Breast epithelium (tissue), 4 donors: ENCODE measurements at places on chromosomes 6 and 20.

DNA sequence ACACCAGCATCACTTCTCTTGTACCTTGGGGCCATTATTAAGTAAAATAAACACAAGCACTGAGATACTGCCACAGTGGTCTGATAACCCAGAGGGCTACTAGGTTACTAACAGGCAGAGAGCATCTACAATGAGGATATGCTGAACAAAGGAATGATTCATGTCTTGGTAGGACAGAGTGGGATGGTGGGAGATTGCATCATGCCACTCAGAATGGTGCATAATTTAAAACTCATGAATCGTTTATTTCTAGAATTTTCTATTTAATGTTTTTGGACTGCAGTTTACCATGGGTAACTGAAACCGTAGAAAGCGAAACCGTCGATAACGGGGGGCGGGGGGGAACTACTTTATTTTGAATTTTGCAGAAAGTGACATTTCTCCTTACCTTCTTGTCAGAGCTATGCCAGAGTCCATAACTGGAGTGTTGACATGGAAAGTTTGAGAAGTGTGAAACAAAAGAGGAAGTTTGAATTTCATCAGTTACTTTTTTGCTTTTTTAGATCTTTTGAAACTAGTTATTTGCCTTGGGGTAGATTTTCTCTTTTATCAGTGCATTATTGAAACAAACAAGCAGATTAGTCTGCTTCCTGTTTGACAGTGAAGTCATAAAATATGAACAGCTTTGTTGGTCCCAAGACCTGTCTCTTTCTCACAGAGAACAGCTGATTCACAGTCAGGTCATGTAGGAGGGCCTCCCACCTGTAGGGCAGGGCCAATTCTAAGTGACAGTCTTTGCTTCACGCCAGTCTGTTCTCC, 124.9 kb downstream of the KLHL32 start:
- DNase-seq = no peak

DNA sequence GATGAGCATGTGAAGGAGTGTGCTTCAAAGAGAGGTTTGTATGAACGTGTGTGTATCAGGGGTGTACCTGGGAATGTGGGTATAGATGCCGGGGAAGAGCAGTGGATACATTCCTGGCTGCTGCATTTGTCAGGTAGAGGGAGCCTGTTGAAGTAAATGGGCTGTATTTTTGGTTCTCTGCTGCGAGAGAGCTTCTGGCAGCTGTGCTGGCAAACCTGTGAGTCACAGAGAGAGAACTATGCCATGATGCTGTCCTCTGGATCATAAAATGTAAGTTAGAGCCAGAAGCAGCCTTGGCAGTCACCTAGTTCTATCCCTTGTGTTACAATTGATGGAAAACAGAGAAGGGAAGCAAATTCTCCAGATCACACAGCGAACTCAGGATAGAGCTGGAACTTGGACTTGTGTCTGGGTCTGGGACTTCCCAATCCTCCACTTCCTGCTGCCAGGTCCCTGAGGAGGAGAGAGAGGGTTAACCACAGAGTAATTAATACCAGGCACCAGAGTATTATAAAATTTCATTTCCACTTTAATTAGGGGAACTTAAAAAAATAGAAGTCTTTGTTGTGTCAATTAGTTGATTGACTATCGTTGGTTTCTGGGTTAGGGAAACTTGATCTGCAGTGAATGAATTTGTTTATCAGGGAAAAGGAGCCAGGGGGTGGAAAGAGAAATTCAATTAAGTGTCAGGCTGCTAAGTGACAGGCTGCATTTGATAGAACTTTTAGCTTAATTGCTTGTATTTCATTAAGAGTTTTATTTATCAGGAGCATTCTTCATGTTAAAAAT, 41.1 kb upstream of the GTSF1L start:
- no peak for DNase-seq

- no peak for DNase-seq
These were observed 10.6 kb downstream of the ARMH2 start for GRCh38 chr6:24788031-24788665.

GRCh38 chr6:157966589-157966977, 15.1 kb upstream of the SYNJ2 start:
- no peak for DNase-seq

DNA sequence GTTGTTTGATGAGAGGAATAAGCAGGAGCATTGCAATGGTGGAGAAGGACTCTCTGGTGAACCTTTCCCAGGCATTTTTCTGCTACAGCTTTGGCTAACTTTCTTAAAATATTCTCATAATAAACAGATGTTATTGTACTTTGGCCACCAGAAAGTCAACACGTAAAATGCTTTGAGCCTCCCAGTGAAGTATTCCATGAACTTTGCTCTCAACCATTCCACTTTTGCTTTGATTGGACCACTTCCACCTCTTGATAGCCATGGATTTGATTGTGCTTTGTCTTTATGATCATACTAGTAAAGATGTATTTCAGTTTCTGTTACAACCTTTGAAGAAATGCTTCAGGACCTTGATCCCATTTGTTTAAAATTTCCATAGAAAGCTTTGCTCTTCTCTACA, 241.1 kb downstream of the TENT5A start:
- DNase-seq = no peak

GRCh38 chr20:44866703-44867335, 18.7 kb upstream of the YWHAB start:
- DNase-seq = no peak
